ENCODE measurements at places on chromosomes 7 and 10.

- DNase-seq, result no peak
Observed at GRCh38 chr7:118252087-118252486, 27.6 kb downstream of the ANKRD7 start.

- DNase-seq, result no peak
Observed at GRCh38 chr10:46232084-46232483, 54.7 kb upstream of the ANTXRL start.

- no peak for DNase-seq
Observed at GRCh38 chr10:124066126-124066700, 27.2 kb downstream of the CHST15 start.

- no peak for DNase-seq
Observed at GRCh38 chr10:52949899-52950298, 177.3 kb upstream of the MBL2 start.

GRCh38 chr7:122689346-122690109 is 9.4 kb downstream of the RNF133 start:
- no peak for DNase-seq

DNA sequence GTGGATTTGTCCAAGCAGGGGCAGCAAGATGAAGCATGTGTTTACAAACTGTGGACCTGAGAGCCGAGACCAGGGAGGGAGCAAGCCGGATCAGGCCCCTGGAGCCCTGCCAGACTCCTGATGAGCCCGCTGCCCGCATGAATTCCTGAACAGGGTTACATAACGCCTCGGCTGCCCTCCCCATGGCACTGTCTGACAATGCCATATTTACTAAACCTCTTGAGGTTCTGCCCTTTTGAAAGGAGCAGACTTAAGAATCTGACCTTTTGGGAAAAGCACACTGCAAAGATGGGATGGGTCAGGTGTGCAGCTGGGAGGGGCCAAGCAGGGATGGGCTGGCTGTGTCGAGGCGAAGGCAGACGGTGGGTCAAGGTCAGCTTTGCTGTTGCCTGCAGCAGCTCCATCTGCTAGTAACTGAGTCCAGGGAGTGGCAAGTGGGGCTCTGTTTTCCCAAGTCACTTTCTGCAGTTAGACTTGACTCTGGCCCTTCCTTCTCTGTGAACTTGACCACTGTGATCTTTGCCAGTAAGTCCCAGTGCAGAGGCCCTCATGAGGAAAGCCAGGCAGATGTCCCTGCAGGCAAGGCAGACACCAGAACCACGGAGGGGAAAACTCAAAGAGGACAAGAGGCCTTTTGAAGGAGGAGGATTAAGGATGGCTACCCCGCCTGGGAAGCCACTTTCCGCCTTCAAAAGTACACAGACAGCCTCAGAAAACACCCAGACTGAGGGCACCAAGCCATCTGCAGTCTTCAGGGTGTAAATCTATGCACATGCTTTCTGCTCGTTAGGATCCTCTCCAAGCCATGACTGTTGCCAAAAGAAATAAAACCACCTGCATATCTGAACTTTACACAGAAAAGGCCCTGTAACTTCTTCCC is 175.8 kb downstream of the TNS3 start:
- peak; percentile 65 for DNase-seq

DNA sequence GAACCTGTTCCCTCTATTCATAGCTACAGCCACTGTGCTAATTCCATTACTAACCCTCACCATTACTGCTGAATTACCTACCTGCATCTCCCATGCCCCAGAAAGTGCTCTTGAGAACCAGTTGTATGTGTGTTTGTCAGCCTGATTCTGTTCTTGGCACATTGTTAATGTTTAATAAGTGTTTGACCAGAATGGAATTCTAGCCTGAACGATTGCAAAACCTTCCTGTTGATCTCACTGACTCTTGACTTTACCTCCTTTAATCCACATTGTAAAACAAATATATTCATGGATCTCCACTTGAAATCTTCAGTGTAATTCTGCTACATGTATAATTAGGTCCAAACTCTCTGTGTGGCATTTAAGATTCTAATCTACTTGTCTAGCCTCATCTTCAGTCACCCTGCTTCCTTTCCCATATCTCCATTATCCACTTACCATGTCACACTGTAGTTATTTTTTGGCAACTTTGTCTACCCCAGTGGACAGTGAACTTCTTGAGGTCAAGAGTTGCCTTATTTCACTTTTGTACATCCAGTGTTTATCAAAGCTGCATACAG is 4.9 kb downstream of the ZNF277 start:
- no peak for DNase-seq

- no peak for DNase-seq
Observed at GRCh38 chr7:41567731-41568114, 135.2 kb downstream of the INHBA start.

DNA sequence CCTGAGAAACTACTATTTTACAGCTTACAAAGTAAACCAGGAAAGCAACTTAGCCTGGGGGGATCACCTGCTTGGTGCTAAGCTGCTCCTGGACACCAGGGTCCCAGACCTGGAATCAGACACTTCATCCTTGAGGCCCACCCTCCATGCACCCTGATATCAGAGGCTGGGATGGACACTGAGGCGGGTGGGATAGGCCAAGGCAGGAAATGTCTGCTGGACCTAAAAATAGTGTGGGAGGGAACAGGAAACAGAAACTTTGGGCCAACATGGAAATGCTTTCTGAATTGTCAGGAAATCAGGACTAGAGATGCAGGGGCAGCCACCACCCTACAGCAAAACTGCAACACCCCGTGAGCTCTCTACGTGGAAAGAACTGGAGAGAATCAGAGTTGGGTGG is 101.5 kb upstream of the PODXL start:
- DNase-seq, result no peak

GRCh38 chr7:122896509-122896908 is 10.2 kb upstream of the CADPS2 start:
- no peak for DNase-seq

GRCh38 chr10:91758303-91759146 is 39.7 kb upstream of the TNKS2 start:
- DNase-seq, result no peak

GRCh38 chr7:30084212-30084611 is 50.6 kb upstream of the MTURN start:
- DNase-seq, result no peak

DNA sequence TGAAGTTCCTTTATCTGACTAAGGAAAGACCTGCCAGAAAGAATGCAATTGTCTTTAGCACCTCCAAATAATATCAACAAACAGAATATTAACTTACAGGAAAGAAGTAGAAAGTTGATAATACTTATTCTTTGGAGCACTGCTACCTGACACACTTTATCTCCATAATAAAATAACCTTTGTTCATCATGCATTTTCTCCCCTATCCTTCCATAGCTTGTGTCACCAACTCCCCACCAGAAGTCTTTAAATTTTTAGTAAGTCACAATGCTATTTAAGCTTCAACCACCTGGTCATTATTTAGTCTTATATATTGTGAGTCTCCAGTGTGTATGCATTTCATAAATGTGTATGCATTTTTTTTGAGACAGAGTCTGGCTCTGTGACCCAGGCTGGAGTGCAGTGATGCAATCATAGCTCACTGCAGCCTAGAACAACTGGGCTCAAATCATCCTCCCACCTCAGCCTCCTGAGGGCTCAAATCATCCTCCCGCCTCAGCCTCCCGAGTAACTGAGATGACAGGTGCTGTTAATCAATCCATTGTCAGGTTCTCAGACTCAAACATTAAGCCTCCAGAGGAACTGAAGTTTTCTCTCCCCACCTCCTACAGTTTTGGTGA is 7.3 kb upstream of the CYP3A43 start:
- no peak for DNase-seq

- no peak for DNase-seq
Observed at GRCh38 chr7:122412883-122413282, 108.3 kb upstream of the FEZF1 start.

DNA sequence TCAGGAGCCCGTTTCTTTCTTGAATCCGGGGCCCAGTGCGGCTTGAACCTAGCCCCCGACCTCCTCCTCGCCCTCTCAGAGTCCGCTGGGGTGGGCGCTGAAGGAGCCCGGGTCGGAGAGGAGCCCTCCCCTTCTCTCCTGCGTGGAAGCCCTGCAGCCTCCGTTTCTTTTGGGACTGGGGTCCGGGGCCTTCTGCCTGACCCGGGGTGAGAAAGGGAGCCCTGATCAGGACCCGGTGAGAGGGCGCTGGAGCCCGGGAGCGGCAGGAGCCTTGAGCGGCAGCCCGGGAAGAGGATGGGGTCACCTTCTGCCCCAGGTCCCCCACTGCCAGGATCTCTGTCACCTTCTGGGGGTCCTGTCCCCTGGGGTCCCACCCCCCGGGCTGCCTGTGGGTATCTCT is 162.3 kb downstream of the ZNF33B start:
- no peak for DNase-seq

DNA sequence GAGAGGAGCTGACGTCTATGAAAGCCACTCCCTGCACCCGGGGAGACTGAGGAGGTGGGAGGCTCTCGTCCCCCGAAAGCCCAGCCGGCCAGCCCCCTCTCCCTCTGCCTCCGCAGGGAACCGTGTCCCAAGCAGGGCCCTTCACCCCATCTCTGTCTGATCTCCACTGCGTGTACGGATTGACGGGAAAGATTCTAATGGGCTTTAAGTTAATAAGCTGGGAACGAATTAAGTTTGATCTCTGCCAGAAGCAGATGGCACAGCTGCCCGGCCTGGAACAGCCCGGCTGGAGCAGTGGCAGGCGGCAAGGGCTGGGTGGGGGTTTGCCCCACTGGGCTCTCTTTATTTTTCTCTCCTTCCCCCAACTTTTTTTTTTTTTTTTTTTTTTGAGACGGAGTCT is 6.1 kb upstream of the SLC29A4 start:
- no peak for DNase-seq

GRCh38 chr7:22725585-22725984 is 1.4 kb upstream of the IL6 start:
- no peak for DNase-seq

GRCh38 chr7:114160925-114161324 is 242.1 kb upstream of the PPP1R3A start:
- no peak for DNase-seq

GRCh38 chr10:3749011-3749410 is 36.0 kb downstream of the KLF6 start:
- DNase-seq, result no peak

DNA sequence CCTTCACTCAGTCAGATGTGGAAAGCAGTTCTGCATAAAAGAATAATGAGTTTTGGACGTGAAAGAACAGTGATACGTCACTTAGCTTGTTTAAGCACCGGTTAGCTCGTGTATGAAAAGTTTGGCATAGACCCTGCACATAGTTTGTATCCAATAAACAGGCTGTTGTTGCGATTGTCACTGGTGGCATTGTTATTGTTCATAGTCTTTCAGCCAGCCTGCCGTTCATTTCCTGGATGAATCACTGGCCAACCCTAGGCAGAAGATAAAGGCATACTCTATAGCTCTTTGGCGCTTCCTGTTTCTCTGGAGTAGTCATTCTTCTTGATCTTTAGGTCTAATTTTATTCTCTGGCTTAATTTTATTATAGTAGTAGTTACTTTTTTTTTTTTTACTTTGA is 57.8 kb upstream of the ANKRD30A start:
- DNase-seq, result no peak

DNA sequence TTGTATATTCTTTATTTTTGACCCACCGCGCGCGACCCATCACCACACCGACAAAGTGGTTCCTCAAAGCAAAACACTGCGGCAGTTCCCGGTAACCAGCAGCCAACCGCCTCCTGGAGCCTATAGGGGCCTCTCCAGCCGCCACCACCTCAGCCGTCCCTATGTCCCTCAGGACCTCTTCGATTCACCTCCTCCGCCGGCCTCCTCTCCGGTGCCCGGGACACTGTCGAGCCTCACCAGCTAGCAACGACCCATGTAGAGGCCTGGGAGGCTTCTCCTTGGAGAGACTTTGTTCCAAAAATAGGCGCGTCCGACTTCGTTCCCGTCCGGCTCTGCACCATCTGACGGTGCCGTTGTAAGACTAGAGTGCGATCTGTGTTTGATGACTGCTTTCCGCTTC is 158.8 kb downstream of the HGF start:
- DNase-seq, result no peak

GRCh38 chr7:81776948-81777630 is 7.2 kb upstream of the HGF start:
- DNase-seq, result no peak
